ENCODE measurements at places on chromosomes 3 and 15.

DNA sequence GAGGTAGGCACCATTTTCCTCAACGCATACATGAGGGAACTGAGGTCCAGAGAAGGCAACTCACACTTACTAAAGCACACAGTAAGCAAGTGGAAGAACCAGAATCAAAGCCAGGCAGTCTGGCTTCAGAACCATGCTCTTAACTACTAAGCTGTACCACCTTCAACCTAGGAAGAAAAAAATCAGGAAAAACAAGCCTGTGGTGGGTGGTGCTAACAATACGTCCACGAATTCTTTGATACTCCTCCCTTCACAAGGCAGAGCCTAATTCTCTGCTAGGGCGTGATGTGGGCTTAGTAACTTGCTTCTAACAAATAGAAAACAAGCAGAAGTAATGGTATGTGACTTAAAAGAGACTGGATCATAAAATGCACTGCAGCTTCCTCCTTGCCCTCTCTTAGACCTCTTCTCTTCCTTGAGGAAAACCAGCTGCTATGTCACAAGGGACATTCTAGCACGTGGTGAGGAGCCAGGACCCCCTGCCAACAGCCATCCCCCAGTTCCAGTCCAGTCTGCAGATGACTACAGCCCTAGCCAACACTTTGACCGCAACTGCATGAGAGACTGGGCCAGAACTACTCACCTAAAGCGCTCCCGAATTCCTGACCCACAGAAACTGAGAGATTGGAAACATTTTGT, 36.9 kb downstream of the HACD2 start:
- DNase-seq = no peak

DNA sequence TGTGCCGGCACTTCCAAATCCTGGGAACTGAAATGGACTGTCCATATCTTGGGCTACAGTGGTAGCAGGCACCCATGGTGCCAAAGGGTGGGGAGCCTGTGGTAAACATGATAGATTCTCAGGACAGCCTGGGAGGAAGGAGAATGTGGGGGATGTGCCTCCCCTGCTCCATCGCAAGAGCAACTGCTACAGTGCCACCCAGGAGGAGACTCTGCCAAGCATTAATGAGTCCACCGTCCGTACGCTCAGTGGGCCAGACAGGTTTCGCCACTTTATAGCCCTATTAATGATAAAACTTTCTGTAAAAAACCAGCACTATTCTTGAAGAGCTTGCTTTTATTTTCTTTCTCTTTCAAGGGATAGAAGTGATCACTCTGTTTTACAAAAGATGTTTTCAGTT, 75.2 kb downstream of the FMN1 start:
- no peak for DNase-seq

DNA sequence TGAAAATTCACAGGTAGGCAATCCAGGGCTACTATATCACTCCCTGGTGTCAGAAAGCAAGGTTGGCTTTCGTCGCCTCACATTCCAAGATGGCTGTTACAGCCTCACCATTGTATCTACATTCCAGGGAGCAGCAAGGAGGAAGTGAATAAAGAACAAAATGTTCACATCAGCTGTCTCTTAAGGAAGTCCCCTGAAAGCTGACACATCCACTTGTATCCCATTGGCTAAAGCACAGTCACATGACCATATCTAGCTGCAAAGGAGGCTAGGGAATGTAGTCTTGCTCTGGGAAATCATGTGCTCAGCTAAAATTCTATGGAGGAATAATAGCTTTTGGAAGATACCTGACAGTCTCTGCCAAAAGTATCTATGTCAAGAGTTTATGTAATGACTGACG, 12.8 kb upstream of the GATA2 start:
- no peak for DNase-seq

GRCh38 chr15:67024314-67024997, 40.9 kb upstream of the SMAD3 start:
- DNase-seq = no peak

GRCh38 chr3:39287216-39288164, 7.7 kb upstream of the CX3CR1 start:
- no peak for DNase-seq

- DNase-seq = no peak
Observed at GRCh38 chr3:78614486-78614885, 1153.3 kb downstream of the ROBO1 start.

- no peak for DNase-seq
Observed at GRCh38 chr3:32237670-32238452, 619 bp upstream of the CMTM8 start.

DNA sequence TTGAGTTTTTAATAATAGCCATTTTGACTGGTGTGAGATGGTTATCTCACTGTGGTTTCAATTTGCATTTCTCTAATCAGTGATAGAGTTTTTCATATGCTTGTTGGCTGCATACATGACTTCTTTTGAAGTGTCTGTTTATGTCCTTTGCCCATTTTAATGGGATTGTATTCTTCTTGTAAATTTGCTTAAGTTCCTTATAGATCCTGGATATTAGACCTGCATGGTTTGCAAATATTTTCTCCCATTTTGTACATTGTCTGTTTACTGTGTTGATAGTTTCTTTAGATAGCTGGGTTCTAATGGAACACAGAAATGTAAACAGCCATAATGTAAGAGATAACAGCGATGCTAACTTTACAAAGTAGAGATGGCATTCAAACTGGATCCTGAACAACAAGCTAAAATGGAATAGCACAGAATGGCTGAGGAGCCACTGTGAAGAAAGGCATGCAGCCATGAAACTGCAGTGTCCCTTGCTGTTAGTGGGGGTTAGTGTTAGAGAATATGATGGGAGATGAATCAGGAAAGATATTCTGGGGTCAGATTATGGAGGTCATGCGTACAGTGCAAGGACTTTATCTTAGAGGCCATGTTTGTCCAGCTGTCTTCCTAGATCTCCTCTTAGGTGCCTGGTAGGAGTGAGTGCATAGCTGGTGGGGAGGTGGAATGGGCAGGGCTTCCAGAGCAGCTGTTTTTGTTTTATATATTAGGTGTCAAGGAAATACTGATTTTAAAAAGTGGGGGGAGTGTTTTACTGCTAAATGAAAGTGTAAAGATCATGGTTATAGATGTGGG, 48.1 kb downstream of the BBS4 start:
- no peak for DNase-seq

- no peak for DNase-seq
Observed at GRCh38 chr3:25633919-25634318, 30.8 kb downstream of the TOP2B start.

GRCh38 chr15:60121845-60122244, 117.7 kb downstream of the FOXB1 start:
- DNase-seq = no peak

GRCh38 chr3:28915741-28916500, 364.9 kb upstream of the RBMS3 start:
- no peak for DNase-seq

- no peak for DNase-seq
Observed at GRCh38 chr3:29972320-29972993, 633.9 kb upstream of the TGFBR2 start.

DNA sequence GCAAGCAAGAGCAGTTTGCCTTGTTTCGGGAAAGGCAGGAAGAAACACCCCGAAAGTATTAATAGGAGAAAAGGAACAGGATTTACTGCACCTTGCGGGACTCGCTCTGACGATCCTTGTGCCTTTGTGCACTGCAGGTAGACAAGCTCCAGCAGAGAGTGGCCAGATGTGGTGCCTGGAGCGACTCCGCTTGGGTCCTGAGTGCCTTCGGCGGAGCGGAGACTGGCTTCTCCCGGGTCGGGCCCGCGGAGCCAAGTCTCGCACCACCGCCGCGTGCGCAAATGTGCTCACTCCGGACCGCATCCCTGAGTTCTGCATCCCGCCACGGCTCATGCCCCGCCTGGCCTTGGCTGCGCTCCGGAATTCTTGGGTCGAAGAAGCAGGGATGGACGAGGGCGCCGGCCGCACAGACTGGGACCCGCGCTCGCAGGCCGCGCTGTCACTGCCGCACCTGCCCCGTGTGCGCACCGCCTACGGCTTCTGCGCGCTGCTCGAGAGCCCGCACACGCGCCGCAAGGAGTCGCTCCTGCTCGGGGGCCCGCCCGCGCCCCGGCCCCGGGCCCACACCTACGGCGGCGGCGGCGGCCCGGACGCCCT, 769 bp downstream of the C2CD4A start:
- DNase-seq = no peak

DNA sequence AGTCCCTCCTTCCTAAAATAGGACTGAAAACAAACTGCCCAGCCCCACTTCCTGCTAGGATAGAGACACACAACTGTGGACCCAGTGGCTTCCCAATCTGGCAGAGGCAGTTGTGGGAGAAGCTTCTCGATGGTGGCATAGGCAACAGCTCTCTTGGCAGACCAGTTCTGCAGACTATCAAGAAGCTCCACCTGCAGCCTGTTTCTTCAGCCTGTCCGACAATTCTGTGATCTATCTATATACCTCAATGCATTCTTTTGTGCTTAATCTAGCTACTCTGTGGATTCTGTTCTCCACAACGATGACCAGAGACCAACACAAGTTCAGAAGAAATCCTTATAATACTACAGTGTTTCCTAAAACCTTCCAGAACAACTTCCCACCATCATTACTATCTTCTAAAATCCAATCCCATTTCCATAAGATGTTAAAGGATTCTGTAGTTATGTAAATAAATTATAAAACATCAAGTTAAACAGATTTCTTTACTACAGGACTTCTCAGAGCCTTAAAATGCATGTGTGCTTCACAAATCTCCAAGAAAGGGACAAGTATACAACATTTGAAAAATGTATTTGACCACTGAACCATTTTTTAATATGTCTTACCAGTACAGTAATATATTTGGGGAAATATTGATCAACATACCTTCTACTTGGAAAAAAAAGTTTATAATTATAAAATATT, 57.7 kb downstream of the IGF2BP2 start:
- DNase-seq = no peak

GRCh38 chr3:53161450-53161819, 426 bp downstream of the PRKCD start:
- no peak for DNase-seq

DNA sequence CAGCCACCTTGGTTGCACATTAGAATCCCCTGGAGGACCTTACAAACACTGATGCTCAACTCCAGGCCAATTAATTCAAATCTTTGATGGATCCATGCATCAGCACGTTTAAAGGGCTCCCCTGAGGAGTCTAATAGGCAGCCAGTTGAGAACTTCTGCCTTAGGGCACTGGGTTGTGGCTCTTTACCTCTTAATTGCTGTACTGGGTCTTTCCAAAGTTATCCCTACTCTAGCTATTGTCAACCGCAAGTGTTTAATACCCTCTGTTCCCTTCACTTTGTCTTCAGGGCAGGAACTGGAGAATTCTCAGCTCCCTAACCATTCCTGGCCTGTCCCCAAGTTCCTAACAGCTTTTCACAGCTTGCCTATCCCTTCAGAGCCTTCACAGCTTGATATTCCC, 15.0 kb upstream of the FAM174B start:
- DNase-seq = no peak

GRCh38 chr3:15610082-15610759, 8.7 kb downstream of the BTD start:
- no peak for DNase-seq

GRCh38 chr3:122572940-122573412, 4.5 kb upstream of the PARP15 start:
- DNase-seq = no peak

GRCh38 chr15:56249092-56249491, 5.4 kb upstream of the RFX7 start:
- DNase-seq = peak; percentile 62

All from hematopoietic multipotent progenitor cell treated with erythropoietin and hydrocortisone succinate and interleukin-3 and kit ligand, for 15 days (in vitro differentiated cells).